ENCODE measurements at places on chromosomes 7 and 10. TPM values are rescaled to one million over a fixed set of nuclear protein-coding genes. Genes with fewer than 3 reads are reported as not detected.

DNA sequence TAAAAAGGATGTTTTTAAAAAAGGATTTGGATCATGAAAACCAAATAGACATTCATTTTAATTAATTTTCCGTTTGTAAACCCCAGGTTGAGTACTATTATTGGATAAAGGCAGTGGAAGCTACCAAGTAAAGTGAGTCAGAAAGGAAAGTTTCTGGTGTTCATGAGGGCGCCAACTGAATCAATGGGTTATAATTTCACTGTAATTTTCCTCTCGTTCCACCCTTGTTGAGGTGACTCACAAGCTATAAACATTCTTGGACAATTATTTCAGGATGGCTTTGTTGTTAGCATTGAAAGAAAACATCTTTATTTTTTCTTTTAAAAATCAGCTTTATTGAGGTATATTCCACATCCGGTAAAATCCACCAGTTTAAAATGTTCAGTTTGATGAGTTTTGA lies 5.1 kb upstream of the FAM133B start:
- DNase-seq, result no peak

DNA sequence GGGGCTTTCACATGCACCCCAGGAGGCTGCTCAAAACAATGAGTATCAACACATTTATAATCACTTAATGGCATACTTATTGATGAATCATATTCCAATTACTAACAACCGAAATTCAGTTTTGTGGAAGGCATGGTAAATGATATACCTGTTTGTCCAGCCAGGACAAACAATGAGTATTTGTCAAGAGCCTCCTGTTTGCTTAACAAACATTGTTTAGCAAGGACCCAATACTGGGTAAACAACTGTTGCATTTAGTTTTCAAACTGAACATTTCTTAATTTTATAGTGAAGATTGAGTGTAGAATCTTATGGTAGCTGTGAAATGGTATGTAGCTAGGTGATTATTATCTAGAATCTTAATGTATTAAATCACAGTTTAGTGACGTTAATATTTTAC lies 473.7 kb downstream of the ATRNL1 start:
- DNase-seq, result no peak

DNA sequence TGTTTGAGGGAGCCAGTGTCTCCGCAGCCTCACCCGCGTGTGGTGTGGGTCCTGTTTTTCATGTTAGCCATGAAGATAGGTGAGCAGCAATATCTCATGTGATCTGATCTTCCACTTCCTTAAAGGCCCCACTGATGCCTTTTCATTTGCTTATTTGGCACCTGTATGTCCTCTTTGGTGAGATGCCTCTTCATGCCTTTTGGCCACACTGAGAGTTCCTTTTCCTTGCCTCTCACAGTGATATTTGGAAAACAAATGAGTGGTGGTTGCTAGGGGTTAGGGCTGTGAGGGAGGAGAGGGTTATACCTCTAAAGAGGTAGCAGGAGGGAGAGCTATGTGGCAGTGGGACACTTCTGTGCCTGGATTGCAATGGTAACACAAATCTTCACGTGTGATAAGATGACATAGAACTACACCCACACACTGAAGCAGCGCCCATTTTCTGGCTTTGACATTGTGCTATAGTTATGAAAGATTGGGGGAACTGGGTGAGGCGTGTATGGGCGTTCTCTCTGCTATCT lies 90.4 kb upstream of the TNS3 start:
- DNase-seq, result no peak

GRCh38 chr10:32650246-32650655 lies 204.3 kb downstream of the CCDC7 start:
- no peak for DNase-seq

AKR1C4 gene
- total RNA-seq, result not detected

ANKRD2 gene
- total RNA-seq, result not detected

UTF1 gene
- not detected for total RNA-seq

MTG1 gene
- total RNA-seq, result 26.8 TPM

SPDYE3 gene
- total RNA-seq, result 0.91 TPM
